ENCODE measurements at places on chromosomes 11 and 22.
A peak's percentile ranks its signal among the peaks of the same experiment; 100 is the strongest.

GRCh38 chr22:22825213-22825593 lies 62.4 kb upstream of the IGLL5 start:
- DNase-seq: no peak

DNA sequence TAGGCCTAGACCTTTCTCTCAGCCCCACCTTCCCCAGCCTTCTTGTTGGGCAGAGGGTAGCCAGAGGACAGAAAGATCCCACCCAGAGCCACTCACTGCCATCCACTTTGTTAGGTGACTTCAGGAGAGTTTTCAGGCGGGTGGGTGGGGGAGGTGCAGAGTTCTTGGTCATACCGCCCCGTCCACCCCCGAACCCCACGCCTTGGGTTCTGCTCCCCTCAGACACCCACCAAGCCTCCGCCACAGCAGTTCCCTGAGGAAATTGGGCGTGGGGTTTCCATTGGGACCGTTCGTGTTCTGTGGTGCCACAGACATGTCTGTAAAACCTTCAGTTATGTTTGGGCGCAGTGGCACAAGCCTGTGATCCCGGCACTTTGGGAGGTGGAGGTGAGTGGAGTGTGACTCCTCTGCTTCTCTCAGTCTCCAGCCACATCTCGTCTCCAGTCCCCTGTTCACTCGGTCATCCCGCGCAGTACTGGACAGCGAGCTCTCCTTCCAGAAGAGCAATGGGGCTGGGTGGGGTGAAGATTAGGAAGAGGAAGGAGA lies 1.5 kb downstream of the MIF start:
- DNase-seq: no peak

- peak; percentile 65 for DNase-seq
Observed at GRCh38 chr11:44927174-44927661, 23.5 kb downstream of the TP53I11 start.

DNA sequence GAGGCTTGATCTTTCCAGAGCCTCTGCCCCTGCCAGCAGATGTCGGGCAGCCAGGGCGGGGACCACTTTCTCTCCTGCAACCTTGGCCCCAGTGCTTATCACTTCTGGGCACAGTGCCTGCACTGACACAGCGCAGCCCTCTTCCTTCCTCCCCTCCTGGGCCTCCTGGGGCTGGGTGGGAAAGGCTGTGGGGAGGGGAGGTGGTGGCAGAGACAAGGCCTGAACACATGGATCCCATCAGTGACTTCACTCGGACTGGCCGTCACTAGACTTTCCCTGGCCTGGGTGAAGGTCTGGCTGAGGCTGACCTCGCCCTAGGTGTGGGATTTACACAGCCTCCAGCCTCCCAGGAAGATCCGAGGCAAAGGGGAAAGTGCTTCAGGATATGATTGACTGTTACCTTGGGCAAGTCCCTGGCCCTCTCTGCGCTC lies 68.1 kb downstream of the LRRC32 start:
- DNase-seq: no peak

- DNase-seq: no peak
Observed at GRCh38 chr11:58222721-58223120, 6.0 kb downstream of the OR10Q1 start.

GRCh38 chr11:69403556-69404215 lies 77.8 kb upstream of the LINC01488 start:
- no peak for DNase-seq

DNA sequence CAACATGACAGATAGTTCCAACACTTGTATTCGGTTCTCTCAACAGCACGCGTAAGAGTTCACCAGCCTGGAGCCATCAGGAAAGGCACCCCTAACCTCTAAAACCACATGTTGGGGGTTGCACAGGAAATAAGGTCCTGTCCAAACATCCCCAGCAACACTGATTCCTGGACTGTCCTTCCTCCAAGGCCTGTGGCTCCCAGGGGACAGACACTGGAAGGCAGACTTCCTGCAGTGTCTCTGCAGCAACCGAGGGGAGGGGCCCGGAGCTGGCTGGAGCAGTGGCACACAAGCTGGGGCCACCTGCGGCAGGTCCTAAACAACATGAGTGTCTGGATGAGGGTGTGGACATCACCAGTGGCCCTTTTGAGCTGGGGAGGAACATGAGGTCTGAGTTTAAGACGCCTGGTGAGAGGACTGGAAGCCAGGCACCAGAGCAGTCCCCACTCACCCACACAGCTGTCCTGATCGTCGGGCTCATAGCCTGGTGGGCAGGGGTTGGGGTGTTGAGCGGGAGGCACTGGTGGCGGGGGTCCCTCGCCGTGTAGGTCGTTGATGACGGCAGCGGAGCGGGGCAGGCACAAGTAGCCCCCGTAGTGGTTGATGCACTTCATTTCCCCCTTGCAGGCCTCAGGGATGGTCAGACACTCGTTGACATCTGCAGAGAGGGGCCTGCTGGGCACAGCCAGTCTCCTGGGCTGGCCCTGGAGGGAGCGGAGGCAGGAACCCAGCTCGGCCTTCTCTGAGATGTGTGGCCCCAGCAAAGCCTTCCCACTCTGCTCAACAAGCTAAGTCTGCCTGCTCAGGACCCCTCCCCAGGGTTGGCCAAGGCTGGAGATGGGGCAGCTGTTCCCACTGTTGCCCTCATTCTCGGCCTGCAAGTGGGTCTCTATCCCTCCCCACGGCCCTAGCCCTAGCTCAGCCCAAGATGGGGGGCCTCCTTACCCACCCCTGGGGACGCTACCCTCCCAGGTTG lies 1.6 kb downstream of the EFEMP2 start:
- no peak for DNase-seq

GRCh38 chr11:28924004-28924403 lies 815.8 kb downstream of the METTL15 start:
- no peak for DNase-seq

Data from activated CD8-positive, alpha-beta T cell treated with anti-CD3 and anti-CD28 coated beads for 36 hours (primary cell).